ENCODE measurements at places on chromosomes 7 and 10.

DNA sequence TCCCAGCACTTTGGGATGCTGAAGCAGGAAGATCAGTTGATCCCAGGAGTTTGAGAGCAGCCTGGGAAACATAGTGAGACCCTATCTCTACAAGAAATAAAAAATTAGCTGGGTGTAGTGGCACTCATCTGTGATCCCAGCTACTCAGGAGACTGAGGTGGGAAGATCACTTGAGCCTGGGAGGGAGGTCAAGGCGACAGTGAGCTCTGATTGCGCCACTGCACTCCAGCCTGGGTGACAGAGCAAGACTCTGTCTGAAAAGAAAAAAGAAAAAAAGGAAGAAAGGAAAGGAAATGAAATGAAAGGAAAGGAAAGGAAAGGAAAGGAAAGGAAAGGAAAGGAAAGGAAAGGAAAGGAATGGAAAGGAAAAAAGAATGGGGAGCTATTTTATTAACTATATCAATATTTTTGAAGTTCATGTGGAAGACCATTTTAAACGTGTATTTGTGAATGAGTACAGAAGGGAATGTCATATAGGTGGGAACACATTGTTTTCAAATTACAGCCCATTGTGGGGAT lies 7.1 kb upstream of the IFIT2 start:
- DNase-seq, result no peak

DNA sequence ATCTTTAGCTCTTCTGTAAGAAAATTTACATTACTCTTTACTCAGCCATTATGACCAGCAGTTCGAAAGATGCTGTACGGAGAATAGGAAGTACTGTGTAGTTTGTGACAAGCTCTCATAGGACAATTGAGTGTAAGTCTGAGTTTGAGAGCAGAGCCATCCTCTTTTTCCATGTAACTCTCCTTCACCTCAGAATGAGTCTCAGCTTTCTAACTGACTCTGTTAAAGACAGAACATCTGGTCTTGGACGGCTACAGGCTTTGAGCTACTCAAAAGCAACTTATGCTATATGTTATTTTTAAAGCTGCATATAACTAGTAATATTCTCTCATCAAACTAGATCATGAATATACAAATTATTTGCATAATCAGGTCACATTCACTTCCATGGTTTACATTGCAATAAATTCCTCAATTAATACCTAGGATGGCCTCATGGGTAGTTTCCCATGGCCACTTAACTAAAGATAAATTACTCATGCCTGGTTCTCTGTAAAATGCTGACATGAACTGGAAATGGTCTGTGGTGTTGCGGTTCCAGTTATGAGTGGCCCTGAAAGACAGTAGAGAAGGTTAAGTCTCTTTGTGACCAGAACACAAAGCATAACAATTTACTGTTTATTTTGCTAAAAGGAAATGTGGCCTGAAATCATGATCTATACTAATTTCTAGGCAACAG lies 358.7 kb downstream of the PHF14 start:
- DNase-seq, result no peak

- no peak for DNase-seq
These were observed 28.4 kb downstream of the IQCE start for GRCh38 chr7:2587134-2587533.

DNA sequence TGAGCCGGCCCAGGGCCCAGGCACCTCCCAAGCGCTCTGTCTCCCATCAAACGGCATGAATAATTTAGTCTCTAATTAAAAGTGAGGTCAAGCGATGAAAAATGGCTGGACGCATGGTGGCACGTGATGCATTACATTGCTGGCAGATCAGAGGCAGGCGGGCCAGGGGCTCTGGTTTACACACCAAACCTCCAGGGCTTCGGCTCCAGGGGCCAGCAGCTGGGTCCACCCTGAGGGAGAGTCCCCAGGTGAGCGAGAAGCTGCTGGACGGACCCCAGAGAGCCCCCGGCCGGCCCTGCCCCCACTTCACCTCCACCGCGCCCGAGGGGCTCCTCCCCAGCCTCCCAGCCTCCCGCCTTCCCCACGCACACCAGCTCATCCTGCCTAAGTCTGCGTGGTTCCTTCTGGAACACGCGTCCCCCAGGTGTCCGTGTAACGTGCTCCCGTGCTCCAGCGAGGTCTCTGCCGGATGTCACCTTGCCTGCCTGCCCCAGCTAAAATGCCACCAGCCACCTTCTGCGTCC lies 23.2 kb downstream of the UNCX start:
- DNase-seq, result no peak

- no peak for DNase-seq
These were observed 13.3 kb upstream of the FAM180A start for GRCh38 chr7:135761751-135762488.

GRCh38 chr7:133054162-133054840 lies 27.6 kb downstream of the CHCHD3 start:
- no peak for DNase-seq

DNA sequence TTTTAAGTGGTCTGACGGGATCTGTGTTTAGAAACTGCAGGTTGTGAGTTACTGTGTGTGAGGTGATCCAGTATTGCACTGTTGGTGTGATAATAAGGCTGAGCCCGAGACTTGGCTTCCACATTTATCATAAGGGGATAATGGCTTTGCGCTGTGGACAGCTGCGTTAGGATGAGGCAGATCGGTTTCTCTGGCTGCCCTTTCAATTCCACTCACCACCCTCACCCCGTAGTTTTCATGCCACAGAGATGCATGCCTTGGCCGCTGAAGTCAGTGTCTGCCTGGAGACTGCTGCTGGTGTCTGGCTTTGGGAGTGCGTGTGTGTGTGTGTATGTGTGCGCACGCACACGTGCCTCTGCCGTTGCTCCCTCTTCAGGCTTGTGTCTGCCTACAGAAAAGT lies 273.0 kb downstream of the CCDC3 start:
- no peak for DNase-seq

DNA sequence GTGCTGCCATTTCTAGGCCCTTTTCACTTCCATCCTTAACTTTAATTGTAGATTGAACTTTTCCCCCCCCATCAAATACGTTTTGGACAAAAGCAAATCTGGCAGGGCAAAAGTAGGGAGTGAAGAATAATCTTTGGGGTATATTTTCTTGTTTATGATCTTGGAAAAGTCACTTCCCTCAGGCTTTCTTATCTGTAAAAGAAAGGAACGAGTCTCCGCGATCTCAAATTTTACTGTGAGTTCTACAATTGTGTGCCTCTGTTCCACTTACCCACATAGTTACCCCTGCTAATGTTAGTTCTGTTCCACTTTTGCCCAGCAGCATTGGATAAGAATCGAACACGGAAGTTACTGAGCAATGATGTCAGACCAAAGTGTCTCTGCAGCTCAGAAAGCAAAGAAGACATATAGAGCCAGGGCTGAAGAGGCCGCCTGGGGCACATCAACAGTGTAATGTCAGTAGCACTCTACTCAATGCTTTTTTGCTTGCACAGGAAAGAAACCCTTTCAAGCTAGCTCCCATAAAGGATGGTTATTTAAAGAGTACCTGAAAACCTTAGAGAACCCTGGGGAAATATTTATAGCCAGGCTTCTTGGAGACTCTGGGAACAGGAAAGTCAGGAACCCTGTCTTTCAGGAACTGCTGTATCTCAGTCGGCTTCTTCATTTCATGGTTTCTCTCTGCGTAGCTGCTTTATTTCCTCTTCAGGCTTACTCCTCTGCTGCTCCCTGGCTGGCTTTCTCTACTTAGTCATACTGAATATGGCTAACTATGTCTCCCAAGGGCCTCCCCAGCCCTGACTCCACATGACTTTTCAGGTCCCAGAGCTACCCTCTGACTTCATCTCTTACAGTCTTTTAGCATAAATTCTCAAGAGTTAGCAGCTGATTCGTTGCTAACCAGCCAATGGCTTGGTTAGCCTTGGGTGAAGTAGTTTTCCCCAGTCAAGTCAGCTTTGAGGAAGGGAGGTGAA lies 123.7 kb upstream of the FAM3C start:
- no peak for DNase-seq

GRCh38 chr10:99993701-99994689 lies 15.8 kb downstream of the DNMBP start:
- peak; percentile 28 for DNase-seq

DNA sequence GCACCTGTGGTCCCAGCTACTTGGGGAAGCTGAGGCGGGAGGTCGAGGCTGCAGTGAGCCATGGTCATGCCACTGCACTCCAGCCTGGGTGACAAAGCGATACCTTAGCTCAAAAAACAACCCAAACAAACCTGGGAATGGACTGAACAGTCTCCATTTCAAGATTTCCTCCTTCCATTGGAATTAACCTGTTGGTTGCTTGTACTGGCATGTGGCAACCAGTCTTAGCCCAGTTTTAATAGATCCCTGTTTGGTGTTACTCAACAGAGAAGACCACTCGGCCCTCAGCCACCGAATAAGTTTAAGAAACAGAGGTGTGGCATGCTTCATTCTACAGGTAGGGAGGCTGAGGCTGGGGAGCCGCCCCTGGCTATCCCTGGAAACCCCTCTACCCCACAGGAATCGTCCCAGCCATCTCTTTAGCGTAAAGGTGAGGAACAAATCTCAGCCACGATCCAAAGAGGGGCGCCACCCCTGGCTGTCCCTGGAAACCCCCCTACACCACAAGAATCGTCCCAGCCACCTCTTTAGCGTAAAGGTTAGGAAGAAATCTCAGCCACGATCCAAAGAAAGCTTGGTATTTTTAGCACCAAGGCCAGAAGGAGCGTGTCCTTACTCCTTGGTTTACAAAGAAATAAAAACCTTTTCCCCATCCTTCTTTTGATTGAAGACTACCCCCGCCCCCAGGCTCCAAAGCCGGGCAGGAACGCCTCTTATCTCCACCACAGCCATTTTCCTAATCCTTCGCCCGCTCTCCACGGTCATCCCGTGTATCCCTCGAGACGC lies 861 bp upstream of the TSPAN14 start:
- no peak for DNase-seq

- DNase-seq, result no peak
These were observed 851 bp downstream of the AKR1E2 start for GRCh38 chr10:4826792-4827324.

GRCh38 chr7:93036807-93037206 lies 81.0 kb downstream of the SAMD9 start:
- no peak for DNase-seq

GRCh38 chr10:47049056-47049851 lies 138.0 kb downstream of the PTPN20 start:
- no peak for DNase-seq

- no peak for DNase-seq
These were observed 38.4 kb downstream of the ZNF518A start for GRCh38 chr10:96168546-96168945.

- DNase-seq, result no peak
These were observed 84.7 kb downstream of the MMRN2 start for GRCh38 chr10:86872757-86873156.

DNA sequence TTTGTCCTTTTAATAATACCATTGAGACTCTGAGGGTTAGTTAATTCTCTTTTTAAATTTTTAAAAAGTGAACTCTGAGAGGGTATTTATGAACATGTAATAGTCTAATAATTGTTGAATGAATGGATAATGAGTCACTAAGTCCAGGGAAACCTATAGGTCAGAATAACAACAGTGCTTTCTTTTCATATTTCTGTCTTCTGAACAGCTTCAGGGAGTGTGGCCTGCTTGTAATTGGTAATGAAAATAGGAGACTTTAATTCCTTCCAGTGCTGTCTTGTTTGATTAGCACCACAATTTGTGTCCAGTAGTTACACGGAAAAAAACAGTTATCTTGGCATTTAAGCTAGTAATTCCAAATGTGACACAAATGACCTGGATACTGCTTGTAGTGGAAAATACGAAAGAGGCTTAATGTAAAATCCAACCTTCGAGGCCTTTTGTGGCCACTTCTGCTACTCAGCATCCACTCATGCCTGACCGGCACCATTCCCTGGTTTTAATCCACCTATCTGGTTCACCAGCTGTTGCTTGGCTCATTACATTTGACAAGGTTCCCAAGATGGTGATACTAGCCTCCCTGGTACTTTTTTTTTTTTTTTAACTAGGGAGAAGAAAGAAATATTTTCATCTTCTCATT lies 149.3 kb upstream of the IMMP2L start:
- DNase-seq, result no peak

- DNase-seq, result no peak
These were observed 90.0 kb downstream of the ANKRD61 start for GRCh38 chr7:6121141-6121540.

- no peak for DNase-seq
These were observed 85.2 kb downstream of the WNT2 start for GRCh38 chr7:117237646-117238045.

GRCh38 chr10:125209591-125210355 lies 49.4 kb upstream of the CTBP2 start:
- no peak for DNase-seq

DNA sequence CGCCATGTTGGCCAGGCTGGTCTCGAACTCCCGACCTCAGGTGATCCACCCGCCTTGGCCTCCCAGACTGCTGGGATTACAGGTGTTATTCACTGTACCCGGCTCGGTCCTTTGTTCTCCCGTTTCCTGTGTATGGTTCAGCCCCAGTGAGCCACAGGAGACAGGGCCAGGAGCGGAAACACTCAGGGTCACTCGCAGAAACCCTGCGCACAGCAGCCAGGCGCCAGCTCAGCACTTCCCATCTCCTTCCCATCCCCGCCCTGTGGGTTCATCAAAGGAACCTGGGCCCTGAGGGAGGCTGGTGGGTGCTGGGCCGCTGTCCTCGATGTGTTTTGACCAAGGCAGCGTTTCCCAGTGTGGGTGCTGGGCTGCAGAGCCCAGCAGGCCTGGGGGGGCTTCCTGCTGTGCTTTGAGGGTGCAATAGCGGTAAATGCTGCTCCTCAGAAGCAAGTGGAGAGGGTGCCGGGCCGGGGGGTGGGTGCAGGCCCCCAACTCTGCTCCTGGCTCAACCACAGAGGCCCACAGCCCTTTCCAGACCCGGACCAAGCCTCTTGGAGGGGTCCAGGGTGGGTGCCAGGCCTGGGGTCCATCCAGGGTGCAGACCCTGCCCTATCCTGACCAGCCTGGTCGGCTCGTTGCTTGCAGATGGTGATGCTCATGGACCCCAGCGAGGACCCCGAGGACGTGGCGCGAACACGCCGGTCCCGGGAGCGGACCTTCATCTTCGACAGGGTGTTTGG lies 15.3 kb upstream of the CHST12 start:
- DNase-seq, result no peak

DNA sequence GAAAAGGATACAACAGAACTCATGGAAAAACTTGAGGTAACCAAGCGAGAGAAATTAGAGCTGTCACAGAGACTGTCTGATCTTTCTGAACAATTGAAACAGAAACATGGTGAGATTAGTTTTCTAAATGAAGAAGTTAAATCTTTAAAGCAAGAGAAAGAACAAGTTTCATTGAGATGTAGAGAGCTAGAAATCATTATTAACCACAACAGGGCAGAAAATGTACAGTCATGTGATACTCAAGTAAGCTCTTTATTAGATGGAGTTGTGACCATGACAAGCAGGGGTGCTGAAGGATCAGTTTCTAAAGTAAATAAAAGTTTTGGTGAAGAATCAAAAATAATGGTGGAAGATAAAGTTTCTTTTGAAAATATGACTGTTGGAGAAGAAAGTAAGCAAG lies 62.1 kb downstream of the AKAP9 start:
- DNase-seq, result no peak

DNA sequence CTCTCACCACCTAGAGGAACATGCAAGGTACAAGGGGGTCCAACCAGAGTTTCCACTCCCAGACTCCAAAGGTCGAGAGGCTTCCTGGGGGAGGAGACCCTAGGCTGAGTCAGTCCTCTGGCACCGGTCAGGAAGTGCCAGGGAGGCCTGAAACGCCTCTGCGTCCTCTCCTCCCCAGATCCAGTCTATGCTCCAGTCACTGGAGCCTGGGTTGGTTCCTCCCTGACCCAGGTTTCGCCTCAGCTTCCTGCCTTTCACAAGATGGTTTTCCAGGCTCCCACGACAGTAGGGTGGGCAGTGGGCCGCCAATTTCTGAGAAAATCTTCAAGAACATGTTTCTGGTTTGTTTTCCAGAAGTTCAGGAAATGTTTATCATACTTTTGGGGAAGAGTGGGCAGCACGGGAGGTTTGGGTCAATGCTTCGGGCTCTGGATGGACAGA lies 30.0 kb downstream of the DUSP5 start:
- DNase-seq, result no peak

All from stimulated activated CD8-positive, alpha-beta memory T cell treated with anti-CD3 and anti-CD28 coated beads, Interleukin-7, amount 100 ng/mL, for 1 hour (primary cell).